CD4-positive, alpha-beta T cell treated with Interleukin-12 subunit alpha and Interleukin-12 subunit beta, for 1 hour (primary cell): ENCODE measurements at places on chromosomes 5 and 9.

DNA sequence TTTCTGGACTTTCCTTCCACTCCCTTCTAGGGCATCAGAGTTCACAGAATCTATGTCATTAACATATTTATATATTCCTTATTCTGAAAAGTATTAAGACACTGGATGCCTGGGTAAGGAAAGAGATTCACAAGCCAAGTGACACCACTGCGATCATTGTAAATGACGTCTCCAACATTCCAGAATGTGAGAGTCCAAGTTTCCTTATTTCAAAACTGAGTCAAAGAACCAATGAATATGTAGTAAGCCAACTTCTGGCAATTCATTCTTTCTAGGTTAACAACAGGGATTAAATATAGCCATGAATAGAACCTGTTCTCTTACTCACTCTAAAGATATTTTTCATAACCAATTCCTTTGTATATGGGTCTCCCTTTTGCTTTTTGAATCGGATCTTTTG lies 18.1 kb downstream of the RAI14 start:
- DNase-seq, result no peak

DNA sequence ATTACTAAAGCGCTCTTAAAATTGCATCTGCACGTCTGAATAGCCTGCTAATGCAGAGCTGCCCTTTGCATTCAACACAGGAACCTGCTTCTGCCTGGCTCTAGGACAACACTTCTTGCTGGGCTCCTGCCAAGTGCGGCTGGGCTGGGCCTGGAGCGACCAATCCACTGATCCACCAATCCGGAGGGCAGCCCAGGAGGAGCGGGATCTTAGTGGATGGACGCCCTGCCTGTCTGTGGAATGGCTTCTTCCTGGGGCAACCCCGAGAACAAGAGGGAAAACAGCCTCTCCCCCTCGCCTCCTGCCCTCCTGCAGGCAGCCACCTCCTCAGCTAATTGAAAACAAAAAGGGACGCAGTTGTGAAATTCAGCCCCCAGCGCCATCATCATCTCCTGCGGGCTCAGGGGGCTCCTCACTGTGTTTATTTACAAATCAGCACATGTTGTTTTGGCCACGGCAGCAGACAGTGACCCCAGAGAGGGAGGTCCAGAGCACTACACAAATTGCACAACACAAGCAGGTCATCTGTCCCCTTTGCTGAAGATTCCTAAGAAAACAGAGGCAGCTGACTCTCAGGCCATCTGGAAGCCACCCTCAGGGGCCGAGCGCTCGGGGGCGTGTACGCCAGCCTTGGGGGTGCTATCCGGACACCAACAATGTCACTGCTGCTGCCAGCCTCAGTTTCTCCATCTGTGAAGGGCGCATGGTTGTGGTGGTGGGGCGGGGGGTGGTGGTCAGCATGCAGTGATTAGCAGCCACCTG lies 57.3 kb downstream of the GADD45G start:
- no peak for DNase-seq

DNA sequence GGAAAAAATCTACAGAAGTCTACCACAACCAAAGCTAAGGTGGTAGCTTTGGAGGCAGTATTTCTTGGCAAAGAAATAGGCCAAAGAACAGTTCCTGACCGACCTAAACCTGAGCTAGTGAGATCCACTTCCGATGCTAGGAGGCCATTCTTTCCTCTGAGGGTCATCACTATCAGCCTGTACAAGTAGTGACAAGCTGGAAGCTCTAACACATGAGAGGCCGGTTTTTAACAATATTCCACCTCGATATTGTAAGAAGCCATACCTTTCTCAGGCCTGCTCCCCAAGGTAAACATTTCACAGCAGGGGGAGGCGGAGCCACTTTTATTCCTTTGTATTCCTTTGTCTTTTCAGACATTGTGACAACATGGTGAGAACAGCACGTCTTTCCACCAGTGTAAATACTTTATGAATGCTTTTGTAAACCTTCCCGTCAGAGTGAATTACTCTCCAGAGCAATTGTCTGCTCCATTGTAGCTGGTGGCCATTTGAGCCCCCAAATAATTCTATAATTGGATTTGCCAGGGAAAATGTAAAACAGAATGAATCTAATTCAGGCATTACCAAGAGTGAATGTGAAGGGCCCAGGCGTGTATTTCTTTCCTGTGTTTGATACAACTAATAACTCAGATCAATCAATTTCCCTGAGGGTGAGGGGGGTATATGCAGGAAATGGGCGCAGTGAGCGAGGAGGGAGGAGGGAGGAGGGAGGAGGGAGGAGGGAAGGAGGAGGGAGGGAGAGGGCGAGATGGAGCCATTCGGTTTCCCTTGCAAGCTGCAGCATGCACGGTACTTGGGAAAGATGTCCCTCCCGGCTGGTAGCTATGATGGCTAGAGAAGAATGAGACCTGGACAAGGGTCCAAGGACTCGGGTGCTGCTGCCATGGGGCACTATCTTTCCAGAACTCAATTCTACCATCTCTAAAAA lies 166.6 kb downstream of the CDK5RAP2 start:
- DNase-seq, result no peak

DNA sequence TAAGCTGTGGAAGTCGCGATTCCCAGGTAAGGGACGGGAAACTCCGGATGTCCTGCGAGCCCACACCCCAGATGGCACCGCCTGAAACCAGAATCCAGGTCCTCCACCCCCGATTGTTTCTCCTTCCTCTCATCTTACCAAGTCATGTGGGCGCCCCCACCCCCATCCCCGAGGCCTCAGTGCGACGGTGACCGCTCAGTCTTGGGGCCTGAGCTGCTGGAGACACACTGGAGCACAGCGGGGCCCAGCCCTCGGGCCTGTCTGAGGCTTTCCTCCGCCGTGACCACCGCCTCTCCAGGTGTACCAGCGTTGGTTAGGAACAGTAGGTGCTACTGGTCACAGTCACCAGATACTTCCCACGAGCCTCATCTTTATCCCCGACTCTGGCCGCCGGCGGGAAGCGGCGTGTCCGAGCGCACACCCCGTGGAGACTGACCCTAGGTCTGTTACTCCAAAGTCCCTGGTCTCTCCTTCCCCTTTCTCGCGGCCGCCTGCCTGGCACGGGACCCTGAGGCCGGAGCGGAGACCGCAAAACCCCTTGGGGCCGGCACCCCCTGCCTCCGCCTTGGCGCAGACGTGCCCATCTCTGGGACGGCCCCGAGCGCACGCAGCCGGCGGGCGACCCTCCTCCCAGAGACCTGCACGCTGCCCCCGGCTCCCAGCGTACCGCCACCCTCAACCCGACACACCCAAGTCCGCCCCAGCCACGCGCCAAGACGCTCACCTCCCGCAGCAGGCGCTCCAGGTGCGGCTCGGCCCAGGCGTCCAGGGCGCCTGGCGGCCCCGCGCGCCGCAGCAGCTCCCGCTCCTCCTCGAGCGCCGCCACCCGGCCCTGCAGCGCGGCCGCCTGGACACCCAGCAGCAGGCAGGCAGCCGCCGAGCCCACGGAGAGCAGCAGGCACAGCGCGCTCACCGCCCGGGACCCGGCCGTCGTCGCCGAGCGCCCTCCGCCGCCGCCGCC lies 733 bp downstream of the COL23A1 start:
- no peak for DNase-seq

DNA sequence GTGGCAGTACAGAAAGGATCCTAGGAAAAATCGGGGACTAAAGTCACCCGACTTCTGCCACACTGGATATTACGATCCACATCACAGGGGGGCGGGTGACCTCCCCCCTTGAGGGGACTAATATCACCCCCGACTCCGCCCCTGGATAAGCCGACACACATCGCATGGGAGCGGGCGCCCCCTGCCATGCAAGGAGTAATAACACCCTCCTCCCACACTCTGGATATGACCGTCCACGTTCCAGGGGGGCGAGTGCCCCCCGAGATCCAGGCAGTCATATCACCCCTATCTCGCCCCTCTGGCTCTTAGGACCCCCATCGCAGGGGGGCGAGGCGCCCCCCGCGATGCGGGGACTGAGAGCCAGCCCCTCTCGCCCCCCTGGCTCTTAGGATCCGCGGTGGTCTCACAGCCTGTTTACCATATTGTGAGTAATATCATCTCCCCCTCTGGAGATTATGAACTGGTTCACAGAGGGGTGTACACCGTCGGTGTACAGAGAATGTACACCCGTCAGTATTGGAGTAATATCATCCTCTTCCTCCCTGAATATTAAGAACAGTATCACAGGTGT lies 423.0 kb downstream of the DIRAS2 start:
- peak; percentile 26 for DNase-seq

GRCh38 chr5:32083981-32084430 lies 90.1 kb downstream of the GOLPH3 start:
- DNase-seq, result no peak

- no peak for DNase-seq
Observed at GRCh38 chr5:120327180-120327579, 136.9 kb upstream of the PRR16 start.

DNA sequence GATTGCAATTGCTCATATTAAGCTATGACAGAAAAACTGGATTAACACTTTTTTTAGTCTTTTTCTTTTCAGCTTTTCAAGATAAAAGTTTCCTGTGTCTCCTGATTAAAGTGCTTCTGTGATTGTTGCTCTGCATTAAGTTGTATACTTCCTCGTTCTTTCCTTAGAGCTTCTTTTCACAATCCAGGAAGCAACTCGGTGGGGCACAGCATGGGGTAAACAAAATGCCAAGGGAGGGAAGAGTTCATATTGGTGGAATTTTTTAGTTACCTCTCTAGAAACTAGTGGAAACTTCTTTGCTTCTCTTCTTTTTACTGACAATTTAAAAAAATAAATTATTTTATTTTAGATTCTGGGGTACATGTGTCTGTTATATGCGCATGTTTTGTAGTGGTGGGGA lies 37.8 kb upstream of the ARRDC3 start:
- no peak for DNase-seq

- DNase-seq, result no peak
Observed at GRCh38 chr9:84761137-84761808, 91.7 kb downstream of the NTRK2 start.

DNA sequence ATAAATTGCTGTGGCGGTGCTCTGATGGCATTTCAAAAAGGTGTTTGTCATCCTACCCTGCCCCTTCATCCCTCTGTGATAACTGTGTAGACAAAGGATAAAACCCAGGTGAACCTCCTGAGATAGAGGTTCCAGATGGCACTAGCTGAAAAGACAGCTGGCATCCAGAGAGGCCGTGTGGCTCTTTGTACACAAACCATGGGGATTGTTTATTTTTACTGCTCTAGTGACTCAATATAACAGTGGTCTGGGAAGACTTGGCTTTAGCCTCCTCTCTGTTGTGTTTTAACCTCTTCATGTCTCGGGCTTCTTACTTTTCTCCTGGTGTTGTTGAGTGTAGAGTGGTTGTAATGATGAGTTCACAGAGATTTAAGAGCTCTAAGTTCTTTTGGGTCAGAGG lies 48.8 kb downstream of the SH3GL2 start:
- DNase-seq, result no peak

- no peak for DNase-seq
Observed at GRCh38 chr9:109799141-109799540, 19.1 kb downstream of the PALM2AKAP2 start.

GRCh38 chr9:6590334-6590733 lies 55.2 kb downstream of the GLDC start:
- no peak for DNase-seq

DNA sequence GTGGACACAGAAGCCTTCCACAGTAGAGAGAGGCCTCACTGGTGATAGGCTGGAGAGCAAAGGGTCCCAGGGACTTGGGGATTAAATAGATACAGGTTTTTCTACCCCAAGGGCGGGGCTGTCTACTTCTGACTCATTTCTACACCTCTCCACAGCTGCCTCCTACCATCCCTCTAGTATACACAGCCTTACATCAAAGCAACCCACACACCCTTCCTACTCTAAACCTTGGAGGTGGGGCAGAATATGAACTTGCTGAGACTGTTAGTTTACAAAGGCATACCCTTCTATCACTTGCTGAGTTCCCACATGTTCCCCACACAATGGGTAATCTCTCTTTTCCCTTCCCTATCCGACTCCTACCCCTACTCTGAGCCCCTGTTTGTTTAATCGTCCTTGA lies 19.9 kb upstream of the PCA3 start:
- no peak for DNase-seq

GRCh38 chr9:134024214-134024792 lies 978 bp upstream of the BRD3OS start:
- no peak for DNase-seq

DNA sequence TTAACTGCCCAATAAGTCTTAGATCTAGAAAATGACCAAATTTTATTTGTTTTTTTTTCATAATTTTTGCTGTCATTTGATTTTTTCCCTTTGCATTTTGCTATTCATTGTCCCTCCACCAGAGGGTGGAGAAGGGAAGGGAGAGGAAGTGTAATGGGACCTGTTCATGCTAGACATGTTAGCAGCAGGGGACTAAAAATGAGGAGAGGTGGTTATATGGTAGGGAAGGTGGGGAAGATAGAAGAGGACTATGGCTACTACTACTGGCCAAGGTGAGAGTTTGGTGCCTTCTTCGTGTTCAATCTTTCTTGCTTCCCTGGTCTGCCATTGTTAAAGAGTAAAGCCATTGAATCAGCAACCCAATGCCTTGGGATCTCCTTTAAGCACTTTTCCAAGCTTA lies 6.4 kb downstream of the GRIA1 start:
- no peak for DNase-seq

GRCh38 chr9:106634641-106635040 lies 228.3 kb upstream of the ZNF462 start:
- no peak for DNase-seq

DNA sequence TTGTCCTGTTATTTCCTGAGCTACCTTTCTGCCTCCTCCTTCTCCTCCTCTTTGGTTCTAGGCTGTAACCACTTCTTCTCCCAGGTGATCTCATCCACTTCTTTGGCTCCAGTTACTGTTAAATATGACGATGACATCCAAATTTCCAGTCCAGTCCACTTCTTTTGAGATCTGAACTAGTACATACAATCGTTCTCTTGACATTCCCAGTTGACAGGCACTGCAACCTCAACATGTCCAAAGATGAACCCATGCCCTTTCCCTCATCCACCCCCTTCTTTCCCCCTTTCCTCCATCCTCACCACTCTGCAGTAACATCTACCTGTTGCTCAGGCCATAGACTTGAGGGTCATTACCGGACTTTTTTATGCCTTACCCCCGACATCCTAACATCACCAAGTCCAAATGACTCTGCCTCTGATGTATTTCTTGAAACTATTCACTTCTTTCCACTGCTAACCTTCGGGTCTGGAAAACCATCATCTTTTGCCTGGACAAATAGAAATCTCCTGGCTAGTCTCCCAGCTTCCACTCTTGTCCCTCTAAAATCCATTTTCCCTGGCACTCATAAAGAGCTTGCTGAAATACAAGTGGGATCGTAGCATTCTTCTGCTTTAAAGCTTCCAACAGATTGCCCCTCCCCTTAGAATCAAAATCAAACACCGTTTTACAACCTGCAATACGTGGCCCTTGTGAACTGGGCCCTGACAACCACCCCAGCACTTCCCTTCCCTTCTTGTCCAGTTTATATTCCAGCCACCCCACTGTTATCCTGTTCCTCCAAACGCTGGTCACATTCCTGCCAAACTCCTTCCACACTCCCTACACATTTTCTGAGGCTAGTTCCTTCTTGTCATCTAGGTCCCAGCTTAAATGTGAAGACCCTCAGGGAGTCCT lies 31.5 kb downstream of the KLF9 start:
- DNase-seq, result no peak

GRCh38 chr9:133362359-133363044 lies 6.2 kb downstream of the SURF2 start:
- DNase-seq, result no peak

- DNase-seq, result no peak
Observed at GRCh38 chr9:108836781-108837180, 19.0 kb downstream of the ACTL7B start.

- no peak for DNase-seq
Observed at GRCh38 chr5:96942911-96943310, 7.0 kb downstream of the LNPEP start.
